ENCODE measurements at places on chromosomes 11 and 22. TPM values are rescaled to one million over a fixed set of nuclear protein-coding genes. Genes with fewer than 3 reads are reported as not detected.

Gene XRRA1
- 34.1 TPM for total RNA-seq

Gene LRFN4
- total RNA-seq: 56.7 TPM

Gene MFRP
- not detected for total RNA-seq

Gene RAG1
- total RNA-seq: 0.44 TPM

Gene PGA5
- not detected for total RNA-seq

Gene C22orf31
- total RNA-seq: not detected

Gene TRPM5
- 0.08 TPM for total RNA-seq
